Lower lobe of right lung (tissue), 2 donors: ENCODE measurements at places on chromosomes 6 and 20. TPM values are rescaled to one million over a fixed set of nuclear protein-coding genes. Genes with fewer than 3 reads are reported as not detected.

DNA sequence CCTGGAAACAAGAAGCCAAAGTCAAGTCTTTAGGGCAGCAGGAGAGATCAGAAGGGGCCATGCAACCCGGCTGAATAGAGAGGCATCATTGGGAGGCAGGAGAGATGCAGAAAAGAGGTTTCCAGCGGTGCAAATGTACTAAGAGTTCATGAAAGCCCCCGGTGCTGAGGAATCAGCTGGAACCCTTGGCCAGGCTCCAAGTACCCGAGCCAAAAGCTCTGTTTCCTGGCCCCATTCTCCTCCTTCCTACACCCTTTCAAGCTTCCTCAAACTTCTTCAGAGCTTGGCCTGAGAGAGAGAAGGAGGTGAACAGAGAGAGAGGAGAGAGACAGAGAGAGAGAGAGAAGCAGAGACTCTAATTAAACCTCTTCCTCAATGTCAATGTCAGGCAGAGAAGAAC lies 433.5 kb downstream of the PRKN start:
- H3K36me3 ChIP-seq: no peaks in the 10 kb centered on the region
- DNase-seq: no peak
- no peaks in the 10 kb centered on the region for H3K4me1 ChIP-seq
- H3K27me3 ChIP-seq: no peaks in the 10 kb centered on the region
- H3K27ac ChIP-seq: no peak overlapping the region

GRCh38 chr6:68915586-68915985 lies 280.5 kb downstream of the ADGRB3 start:
- no peak overlapping the region for H3K27ac ChIP-seq
- H3K4me1 ChIP-seq: no peaks in the 10 kb centered on the region
- no peaks in the 10 kb centered on the region for H3K27me3 ChIP-seq

DNA sequence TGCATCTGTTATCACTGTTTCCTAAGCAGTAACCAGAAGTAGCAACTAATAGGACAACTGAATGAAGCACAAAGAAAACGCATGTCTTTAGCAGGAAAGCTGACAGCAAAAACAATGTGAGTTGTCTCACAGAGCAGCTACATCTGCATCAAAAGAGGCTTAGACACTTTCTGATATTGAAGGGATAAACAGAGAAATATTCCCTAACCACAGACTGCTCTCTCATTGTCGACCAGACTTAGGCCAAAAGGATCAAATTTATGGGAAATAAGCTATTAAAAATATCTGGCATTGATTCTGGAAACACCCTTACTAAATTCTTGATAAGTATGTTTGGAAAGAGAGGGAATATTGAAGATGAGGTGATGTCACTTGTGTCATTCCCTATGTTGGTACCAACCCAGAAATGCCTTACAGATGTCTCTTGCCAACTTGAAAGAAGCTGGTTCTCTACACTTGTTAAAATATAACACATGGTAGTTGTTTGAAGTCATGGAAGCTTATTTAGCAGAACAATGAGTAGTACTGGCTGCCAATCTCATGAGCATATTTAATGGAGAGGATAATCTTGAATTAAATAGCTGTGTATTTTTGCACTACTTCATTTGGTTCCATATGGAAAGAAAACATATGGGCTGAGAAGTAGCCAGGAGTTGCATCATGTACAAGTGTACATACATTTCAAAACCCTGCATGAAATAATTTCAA lies 929.3 kb upstream of the MAN1A1 start:
- H3K4me1 ChIP-seq: no peaks in the 10 kb centered on the region
- H3K4me3 ChIP-seq: no peak overlapping the region
- H3K36me3 ChIP-seq: no peaks in the 10 kb centered on the region
- DNase-seq: no peak

DNA sequence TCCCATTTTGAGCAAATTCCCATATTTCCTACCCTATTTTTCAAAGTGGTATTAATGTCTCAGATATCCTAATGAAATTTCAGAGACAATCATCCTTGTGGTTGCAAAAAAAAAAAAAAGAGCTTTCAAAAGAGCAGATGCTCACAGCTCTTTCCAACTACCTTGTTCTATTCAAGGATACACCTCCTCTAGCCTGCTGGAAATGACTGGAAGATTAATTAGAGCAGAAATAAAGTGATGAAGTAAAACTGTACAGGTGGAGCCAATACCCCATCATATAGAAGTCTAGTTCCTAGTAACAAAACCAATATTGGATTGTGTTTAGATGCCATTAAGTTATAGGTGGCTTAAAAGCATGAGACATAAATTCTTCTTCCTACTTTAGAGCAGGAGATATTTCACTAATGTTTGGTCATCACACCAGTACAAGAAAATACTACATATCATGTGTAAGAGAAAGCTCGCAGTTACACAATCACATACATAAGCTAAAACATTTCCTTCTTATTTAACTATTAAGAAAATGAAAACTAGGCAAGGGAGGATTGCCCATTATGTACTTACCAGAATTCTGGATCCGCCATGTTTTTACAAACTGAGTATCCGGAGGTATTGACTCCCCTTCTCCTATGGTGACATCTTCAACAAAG lies 42.4 kb downstream of the ILRUN start:
- H3K36me3 ChIP-seq: peaks cover 18% of the 10 kb centered on the region
- H3K4me1 ChIP-seq: peaks cover 61% of the 10 kb centered on the region
- no peak overlapping the region for H3K27ac ChIP-seq
- no peak for DNase-seq
- no peak overlapping the region for H3K4me3 ChIP-seq
- no peaks in the 10 kb centered on the region for H3K27me3 ChIP-seq

- H3K27me3 ChIP-seq: no peaks in the 10 kb centered on the region
- H3K4me1 ChIP-seq: peaks cover 6% of the 10 kb centered on the region
- no peak overlapping the region for H3K27ac ChIP-seq
- no peak overlapping the region for H3K4me3 ChIP-seq
These were observed 124.1 kb upstream of the DST start for GRCh38 chr6:56766806-56767178.

DNA sequence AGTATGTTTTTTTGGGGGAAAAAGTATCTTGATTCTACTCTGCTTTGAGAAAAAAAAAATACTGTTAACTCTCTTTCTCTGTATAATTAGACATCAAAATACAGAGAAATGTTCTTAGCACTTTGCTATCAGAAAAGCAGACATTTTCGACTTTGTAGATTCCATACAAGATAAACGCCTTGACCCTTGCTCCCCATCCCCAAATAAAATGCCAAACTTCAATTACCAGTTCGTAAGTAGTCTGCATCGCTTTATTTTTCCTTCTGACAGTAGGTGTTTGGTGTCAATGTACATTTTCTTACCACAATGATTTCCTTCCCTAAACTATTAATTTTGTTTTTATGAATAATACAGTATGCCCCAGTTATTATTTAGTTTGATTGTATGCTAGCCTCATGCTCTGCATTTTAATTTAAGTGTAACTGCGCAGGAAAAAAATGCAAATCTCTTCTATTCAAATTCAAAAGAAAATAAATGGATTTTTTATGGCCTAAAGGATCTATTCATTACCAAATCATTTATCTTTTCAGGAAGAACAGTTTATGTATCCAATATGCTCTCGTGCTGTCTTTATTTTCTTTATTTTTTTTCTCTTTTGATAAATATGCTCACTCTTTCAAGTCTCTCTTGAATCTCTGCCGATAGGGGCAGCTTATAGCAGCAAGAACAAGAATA lies 84.8 kb upstream of the ZNF217 start:
- H3K27me3 ChIP-seq: no peaks in the 10 kb centered on the region
- DNase-seq: no peak
- H3K4me1 ChIP-seq: peaks cover 32% of the 10 kb centered on the region
- no peak overlapping the region for H3K4me3 ChIP-seq
- H3K27ac ChIP-seq: peak overlapping the region; percentile 13

DNA sequence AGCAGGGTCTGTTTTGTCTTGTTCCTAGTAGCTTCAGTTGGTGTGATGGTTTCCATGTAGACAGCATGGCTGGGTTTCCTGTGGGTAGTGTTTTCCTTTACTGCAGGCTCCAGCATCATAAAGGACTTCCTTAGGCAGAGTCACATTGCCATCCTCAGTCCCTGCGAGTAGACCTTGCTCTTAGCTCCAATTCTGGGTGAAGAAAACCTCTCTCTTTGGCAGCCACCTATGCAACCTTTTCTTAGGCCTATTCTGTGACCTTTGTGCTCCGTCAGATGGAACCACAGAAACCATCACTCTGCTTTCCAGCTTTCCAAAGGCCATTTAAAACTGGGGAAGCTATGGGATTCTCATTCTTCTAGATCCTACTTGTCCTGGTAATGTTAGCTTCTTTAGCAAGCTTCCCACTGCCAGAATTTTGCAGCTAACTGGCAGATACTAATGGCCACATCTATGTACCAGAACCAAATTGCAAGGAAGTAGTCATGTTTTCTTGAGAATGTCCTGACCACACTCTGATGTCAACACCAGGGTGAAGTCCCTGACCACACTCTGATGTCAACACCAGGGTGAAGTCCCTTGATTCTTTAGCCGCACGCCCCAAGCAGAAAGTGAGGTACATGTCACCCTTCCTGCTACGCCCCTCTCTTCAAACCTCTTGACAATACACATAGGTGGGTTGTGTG lies 646.6 kb upstream of the HS3ST5 start:
- DNase-seq: no peak
- no peaks in the 10 kb centered on the region for H3K27me3 ChIP-seq
- no peaks in the 10 kb centered on the region for H3K36me3 ChIP-seq
- no peak overlapping the region for H3K27ac ChIP-seq

DNA sequence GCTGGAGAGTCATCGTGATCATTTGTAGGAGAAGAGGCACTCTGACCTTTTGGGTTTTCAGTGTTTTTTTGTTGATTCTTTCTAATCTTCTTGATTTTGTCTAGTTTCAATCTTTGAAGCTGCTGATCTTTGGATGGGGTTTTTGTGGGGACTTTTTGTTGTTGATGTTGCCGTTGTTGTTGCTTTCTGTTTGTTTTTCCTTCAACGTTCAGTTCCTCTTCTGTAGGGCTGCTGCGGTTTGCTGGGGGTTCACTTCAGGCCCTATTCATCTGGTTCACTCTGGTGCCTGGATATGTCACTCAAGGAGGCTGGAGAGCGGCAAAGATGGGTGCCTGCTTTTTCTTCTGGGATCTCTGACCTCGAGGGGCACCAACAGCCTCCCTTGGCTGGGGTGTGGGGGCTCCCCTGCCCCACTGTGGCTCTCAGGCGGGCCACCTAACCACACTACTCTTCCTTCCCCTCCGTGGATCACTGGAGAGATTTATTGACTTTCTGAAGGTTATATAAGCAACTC lies 21.5 kb upstream of the TMEM244 start:
- no peak for DNase-seq
- H3K4me3 ChIP-seq: no peak overlapping the region
- no peaks in the 10 kb centered on the region for H3K4me1 ChIP-seq
- no peak overlapping the region for H3K27ac ChIP-seq
- no peaks in the 10 kb centered on the region for H3K36me3 ChIP-seq

GRCh38 chr6:89406141-89406540 lies 5.9 kb downstream of the RRAGD start:
- H3K4me3 ChIP-seq: no peak overlapping the region
- H3K4me1 ChIP-seq: peaks cover 9% of the 10 kb centered on the region
- no peak for DNase-seq
- no peak overlapping the region for H3K27ac ChIP-seq

GRCh38 chr6:139644821-139645220 lies 270.4 kb upstream of the CITED2 start:
- no peak for DNase-seq
- no peaks in the 10 kb centered on the region for H3K27me3 ChIP-seq
- H3K36me3 ChIP-seq: no peaks in the 10 kb centered on the region
- H3K4me3 ChIP-seq: no peak overlapping the region
- H3K27ac ChIP-seq: no peak overlapping the region

GRCh38 chr6:113377362-113377942 lies 479.7 kb upstream of the MARCKS start:
- no peak for DNase-seq
- H3K36me3 ChIP-seq: no peaks in the 10 kb centered on the region
- H3K4me3 ChIP-seq: no peak overlapping the region
- H3K27me3 ChIP-seq: no peaks in the 10 kb centered on the region

NMBR gene
- not detected for total RNA-seq

ASIP gene
- total RNA-seq: not detected

SYCP2L gene
- total RNA-seq: 1.0 TPM
